Stimulated activated CD4-positive, alpha-beta T cell treated with anti-CD3 and anti-CD28 coated beads, Interleukin-1b, Interleukin-23, amount 100 ng/mL, for 1 hour (primary cell): ENCODE measurements at places on chromosomes 2 and 18.

DNA sequence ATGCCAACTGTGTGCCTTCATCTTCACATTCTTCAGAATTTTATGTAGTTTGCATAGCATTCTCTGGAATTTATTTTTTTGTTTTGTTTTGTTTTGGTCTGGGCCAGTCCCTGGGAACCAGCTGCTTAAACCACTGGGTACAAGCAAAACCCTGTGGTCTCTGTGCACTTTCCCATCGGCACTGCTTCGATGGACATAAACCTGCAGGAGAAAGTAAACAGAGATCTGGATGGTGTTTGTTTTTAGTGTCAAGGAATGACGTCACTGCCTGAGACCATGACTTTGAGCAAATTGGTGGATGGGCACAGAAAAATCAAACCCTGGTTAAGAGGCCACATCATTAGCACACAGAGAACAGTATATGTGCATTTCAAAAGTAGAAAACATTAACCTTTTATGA lies 64.7 kb upstream of the RASGRP3 start:
- DNase-seq: no peak

DNA sequence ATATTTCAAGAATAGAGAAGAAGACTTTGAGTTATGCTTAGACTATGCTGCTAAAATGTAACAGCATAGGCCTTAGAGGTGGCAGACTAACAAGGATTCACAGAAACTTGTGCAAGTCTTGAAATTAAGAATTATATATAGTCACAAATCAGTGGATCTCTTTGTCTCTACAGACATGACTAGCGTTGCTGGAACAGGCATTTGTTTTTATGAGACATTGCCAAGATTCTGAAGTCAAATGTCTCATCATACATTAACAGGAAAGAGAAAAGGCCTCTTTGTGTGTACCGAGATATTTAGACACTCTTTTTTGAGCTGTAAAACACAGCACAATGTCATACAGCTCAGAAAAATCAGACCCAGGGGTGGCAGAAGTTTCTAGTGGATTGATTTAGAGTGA lies 207.1 kb downstream of the TMX3 start:
- no peak for DNase-seq

DNA sequence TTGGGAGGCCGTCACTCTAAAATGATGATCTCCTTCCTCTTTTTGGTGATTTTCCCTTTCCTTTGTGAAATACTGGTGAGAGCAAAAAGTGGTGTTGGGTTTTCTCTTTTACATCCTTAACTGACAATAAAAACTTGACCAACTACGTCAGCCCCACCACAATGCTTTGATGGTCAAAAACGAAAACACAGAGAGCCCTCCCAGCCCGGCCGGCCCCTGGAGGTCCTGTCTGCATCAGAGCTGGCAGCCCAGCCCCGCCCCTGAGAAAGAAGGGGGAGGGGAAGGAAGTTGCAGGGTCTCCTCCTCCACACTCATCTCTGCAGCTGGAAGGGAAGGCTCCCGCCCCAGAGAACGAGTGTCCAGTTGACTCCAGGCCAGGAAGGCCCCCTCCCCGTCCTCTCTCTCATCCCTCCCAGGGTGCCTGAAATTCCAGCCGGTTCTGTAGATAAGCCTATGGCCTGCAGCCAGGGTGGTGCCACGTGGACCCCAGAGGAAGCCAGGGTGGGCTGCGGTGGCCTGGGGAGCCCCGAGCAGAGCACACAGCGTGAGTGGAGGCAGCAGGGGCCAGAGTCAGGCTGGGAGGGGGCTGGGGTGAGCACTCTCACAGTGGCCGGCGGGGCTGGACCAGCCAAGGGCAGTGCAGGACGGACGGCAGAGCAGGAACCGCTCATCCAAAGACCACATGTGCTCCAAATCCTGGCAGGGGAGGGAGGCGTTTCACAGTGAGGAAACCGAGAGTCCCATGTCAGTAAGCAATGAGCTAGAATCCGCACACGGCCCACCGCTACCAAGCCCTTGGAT lies 19.8 kb downstream of the BIN1 start:
- no peak for DNase-seq

DNA sequence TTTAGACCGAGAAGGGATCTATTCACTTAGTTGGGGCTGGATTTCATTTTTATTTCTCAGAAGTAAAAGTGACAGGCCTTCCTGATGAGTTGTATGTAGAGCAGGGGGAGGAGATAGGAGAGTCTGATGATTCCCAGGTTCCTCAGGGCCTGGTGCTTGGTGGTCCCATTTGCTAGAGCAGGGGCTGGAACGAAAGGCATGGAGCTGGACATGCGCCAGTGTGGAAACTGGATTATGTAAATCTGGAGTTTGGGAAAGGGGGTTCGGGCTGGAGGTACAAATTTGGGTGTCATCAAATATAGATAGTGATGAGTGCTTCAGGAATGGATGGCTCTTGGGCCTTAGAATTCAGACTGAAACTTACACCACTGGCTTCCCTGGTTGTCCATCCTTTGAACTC lies 27.5 kb downstream of the GNLY start:
- DNase-seq: no peak

DNA sequence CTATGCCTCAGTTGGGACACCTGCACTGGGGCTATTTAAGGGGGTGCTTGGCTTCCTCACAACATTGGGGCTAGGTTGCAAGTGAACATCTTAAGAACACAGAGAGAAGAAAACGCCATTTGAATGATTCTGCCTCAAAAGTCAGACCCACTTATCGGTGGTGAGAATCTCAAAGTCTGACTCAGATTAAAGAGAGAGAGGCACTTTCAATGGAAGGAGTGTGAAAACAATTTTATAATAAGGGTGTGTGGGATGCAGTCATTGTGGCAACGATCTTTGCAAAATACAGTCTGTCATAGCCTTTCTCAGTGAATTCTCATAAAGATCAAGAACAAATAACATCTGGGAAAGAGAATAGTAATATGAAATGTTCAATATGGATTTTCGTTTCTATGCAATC lies 41.8 kb downstream of the CCDC102B start:
- no peak for DNase-seq
